ENCODE measurements at places on chromosomes 7 and 10.

DNA sequence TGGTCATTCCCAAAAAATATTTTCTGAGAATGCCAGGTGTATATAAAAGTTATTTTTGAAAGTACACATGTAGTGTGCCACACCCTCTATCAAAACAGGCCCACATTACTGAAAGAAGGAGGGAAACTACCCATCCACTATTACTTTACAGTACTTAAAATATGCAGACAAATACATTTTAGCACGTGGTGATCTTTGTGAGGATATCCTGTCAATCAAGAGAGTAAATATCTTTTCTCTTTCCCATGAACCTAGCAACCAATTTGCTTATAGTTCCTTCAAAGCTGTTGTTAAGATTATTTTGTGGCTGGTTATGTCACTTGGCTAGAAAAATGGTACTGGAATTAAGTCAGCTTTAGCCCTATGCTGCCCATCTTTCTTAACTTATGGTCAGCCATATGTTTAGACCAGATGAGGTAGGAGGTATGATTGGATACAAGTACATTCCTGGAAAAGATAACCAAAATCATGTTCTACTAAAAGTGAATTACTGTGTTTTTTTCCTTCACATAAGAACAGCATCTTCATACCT is 70.1 kb downstream of the AUTS2 start:
- no peak for DNase-seq

- DNase-seq: no peak
Measured at GRCh38 chr7:73830681-73831583, at the start of gene CLDN4. CLDN4 (plus strand) TSS chr7:73830996; CDS start chr7:73831202, 206 bp downstream.

DNA sequence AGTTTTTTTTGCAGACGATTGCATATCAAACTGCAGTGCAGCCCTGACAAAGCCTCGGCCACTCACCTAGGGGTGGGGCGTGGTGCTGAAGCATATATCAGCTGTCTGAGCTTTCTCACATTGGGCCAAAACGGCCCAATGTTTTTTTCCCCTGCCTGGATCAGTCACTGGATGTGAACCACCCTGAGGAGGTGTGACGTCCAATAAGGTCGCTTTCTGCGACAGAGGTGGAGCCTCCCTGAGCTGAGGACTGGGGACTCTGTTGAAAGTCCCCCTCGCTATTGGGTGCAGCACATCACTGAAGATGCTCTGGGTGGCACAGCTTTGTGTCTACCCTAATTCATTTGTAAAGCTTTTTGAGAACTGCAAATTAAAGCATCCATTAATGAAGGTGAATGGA is 60.9 kb downstream of the SEM1 start:
- no peak for DNase-seq

- DNase-seq: no peak
Measured at GRCh38 chr10:24848195-24848594, 104.2 kb downstream of the PRTFDC1 start.

GRCh38 chr10:72455889-72456595 is 101.3 kb upstream of the DNAJB12 start:
- DNase-seq: no peak

GRCh38 chr10:21494191-21495001 is 31.1 kb downstream of the SKIDA1 start:
- DNase-seq: no peak

GRCh38 chr10:3538656-3539531 is 246.1 kb downstream of the KLF6 start:
- DNase-seq: no peak

DNA sequence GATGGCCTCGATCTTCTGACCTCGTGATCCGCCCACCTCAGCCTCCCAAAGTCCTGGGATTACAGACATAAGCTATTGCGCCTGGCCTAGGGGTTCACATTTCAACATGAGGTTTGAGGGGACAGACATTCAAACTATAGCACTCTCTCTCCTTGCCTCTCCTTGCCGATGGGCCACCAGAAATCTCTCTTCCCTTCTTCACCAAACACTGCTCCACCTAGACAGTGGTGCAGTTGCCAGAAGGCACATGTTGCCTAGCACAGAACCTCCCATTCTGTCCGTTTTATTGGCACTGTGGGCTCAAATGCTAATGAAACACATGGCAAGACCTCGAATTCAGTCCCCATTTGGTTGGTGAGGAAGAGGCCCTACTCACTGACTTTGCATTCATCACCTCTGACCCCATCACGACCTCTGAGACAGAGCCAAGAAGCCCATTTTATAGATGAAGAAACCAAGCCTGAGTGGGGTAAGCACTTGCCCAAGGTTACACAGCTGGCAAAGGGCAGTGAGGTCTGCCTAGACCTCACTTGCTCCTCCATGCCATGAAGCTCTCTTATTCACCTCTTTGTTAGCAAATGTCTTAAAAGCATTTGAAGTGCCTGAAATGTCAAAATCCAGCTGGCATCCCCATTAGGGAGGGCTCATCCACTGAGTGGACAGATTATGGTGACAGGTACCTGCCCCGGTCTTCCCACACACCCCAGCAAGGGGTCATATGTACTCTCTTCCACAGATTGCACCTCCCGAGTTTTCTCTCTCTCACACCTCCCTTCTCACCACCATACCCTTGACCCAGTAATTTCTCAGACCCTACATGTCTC is 34.0 kb downstream of the GPRIN2 start:
- DNase-seq: no peak

GRCh38 chr7:86025807-86026206 is 617.9 kb upstream of the GRM3 start:
- no peak for DNase-seq

GRCh38 chr7:120986650-120987049 is 1.9 kb upstream of the CPED1 start:
- DNase-seq: no peak

DNA sequence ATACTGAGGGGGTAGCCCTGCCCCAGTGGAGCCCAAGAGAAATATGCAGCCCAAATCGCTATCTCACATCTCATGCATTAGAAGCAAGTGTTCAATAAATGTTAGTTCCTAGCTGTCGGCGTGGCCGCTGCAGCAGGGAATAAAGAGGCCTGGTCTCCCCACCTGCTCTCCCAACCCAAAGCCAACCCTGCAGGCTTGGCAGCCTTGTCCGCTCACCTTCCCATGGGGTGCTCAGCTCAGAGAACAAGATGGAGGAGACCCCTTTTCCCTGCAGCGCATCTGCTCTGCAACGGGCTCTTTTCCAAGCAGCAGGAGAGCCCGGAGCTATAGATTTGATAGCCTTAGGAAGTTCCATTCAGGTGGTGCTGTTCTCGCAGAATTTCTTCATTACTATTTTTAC is 12.0 kb upstream of the DOCK1 start:
- no peak for DNase-seq

DNA sequence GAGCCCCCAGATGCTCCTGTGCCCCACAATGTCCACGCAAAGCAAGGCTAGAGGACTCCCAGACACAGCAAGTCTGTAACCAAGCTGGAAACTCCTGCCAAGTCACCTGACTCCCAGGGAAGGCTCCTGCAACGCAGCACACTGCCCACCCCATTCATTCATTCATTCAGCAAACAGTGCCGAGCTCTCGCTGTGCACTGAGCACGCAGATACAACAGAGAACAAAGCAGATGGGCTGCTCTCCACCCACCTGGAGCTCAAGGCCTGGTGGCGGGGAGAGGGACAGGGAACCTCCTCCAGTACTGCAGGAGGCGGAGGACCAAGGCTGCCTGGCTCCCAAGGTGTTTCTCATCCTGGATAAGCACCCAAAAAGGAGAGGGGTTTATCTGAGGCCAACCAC is 8.6 kb downstream of the KCNH2 start:
- no peak for DNase-seq

DNA sequence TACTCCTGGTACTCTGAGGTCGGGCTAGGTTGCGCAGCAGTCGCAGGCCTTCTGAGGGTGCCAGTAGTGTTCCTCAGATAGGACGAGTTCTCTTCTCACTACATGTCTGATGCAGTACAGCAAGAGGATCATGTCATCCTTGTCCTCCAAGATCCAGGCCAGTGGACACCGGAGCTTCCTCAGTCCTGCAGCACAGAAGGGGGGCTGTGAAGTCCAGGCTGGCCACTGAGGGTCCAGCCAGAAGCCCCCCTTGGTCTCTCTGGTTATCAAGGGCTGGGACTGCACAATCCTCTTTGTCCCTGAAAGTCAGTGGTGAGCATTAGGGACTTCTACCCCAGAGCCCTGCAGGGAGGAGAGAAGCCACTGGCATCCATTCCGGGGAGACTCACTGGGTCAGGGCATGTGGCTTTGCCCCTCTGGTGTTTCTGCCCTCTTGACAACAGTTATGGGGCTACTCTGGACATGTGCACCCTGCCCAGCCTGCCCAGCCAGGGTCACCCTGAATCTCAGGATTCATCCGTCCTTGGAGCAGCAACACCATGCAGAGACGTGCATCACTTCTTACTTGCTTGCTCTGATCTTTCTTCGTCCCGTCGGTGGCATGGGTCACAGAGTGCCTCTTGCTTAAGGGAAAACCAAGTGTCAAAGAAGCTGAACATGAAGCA is 125.7 kb downstream of the ADCY1 start:
- no peak for DNase-seq
